ENCODE measurements at places on chromosomes 6 and 20.

- no peak for DNase-seq
Measured at GRCh38 chr6:112193117-112193516, 61.2 kb downstream of the LAMA4 start.

- no peak for DNase-seq
Measured at GRCh38 chr6:111076024-111076695, 11.1 kb upstream of the SLC16A10 start.

- DNase-seq = no peak
Measured at GRCh38 chr20:33709905-33710541, 10.1 kb downstream of the PXMP4 start.

DNA sequence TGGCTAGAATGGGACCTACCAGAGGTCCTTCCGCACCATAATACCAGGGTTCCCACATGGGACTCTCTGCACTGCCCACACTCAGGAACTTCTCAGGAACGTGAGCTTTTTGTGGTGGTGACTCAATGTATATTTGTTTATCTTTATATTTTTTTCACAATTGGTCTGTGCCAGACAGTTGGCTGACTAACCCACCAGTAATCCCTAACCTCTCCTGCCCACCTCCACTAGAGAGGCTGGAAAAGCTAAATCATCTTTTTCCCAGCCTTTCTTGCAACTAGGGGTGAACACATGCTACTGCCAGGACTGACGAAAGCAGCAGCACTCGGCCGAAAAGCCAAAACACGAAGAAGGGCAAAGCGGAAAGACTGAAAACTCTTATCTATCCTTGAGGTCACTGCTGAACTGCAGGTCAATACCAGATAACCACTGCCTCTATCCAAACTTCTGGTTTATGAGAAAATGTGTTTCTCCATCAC is 112.9 kb downstream of the TRERF1 start:
- no peak for DNase-seq

- no peak for DNase-seq
Measured at GRCh38 chr6:162099685-162100084, 627.9 kb downstream of the PRKN start.

- no peak for DNase-seq
Measured at GRCh38 chr6:36336779-36337241, at the start of gene BNIP5. Gene BNIP5 (minus strand): TSS chr6:36336888. CDS start chr6:36330690, 6,198 bp downstream.

DNA sequence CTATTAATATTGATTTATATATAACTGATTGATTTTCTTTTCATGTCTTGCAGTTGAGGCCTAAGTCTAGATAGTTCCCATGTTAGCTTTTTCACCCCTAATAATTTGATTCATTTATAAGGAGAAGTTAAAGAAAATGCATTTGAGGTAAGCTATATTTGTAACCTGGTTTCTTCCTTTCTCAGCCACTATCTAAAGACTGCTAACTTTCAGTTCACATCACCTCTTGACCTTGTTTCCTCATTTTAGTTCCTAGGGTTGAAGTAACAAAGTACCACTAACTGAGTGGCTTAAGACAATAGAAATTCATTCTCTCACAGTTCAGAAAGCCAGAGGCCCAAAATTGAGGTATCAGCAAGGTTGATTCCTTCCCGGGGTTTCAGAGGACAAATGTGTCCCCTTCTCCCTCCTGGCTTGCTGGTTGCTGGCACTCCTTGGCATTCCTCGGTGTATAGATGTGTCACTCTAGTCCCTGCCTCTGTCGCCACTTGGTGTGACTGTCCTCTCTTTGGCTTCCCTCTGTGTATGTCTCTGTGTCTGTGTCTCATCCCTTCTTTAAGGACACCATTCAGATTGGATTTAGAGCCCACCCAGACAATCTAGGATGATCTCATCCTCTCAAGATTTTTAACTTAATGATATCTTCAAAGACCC is 55.9 kb upstream of the C20orf144 start:
- no peak for DNase-seq

DNA sequence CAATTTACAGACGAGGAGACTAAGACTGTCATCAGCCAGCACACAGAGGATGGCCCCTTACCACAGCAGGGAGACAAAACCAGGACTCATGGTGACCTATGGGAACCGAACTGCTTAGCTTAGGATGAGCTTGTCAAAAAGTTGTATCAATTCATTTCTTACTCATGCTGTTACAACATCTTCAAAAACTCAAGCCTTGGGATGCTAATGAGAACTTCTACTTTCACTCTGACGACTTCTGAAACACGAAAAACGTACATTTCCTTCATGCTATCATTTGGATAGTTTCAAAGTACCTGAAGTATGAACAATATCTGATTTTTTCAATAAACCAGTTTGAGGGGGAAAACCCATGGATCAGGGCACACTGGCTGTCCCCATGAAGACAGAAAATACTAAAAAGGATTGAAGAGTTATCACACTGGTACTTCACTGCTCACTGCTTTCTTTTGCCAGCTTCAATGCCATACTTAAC is 31.9 kb downstream of the HIVEP2 start:
- no peak for DNase-seq

- DNase-seq = no peak
Measured at GRCh38 chr20:43533060-43533459, 25.6 kb downstream of the L3MBTL1 start.

DNA sequence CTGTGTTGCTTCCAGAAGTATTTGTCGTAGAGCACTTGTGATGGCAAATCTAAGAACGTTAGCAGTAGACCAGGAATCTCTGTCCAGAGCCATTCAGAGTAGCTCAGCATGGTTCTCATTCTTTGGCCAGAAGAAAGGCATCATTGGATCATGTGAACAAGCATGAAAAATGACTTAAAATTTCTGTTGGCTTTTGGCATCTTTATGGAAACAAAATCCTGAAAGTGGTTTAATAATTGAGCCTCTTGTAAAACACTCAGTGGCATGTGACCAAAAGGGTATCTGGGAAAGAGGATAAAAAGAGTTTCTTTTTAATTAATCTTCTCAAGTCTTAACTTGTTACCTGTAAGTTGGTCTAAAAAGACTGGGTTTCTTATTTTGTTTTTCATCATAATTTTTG is 55.2 kb downstream of the PTPN1 start:
- DNase-seq = no peak

- no peak for DNase-seq
Measured at GRCh38 chr6:12297363-12298016, 7.3 kb downstream of the EDN1 start.

- DNase-seq = no peak
Measured at GRCh38 chr6:29474996-29475395, 12.8 kb downstream of the MAS1L start.

- DNase-seq = no peak
Measured at GRCh38 chr20:3158968-3159431, 665 bp downstream of the FASTKD5 start.

- no peak for DNase-seq
Measured at GRCh38 chr6:138590796-138591709, 91.8 kb upstream of the NHSL1 start.

GRCh38 chr20:61860260-61860987 is 205.3 kb downstream of the TAF4 start:
- no peak for DNase-seq

DNA sequence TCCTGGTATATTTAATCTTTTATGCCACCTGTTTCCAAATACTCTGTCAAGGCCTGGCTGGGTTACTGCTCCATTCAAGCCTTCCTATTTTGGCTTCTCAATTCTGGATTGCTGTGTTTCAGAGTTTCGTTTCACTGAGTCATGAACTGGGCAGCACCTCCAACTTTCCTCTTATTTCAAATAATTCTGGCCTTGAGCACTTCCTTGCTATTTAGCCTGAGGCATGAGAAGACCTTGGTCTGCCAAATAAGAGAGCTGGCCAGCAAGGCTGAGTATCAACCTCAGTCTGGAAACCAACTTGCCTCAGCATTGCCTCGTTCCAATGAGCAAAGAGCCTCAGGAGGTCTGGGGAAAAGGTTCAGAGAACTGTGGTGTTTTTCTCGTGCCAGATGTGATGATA is 66.6 kb downstream of the TNFAIP3 start:
- no peak for DNase-seq

DNA sequence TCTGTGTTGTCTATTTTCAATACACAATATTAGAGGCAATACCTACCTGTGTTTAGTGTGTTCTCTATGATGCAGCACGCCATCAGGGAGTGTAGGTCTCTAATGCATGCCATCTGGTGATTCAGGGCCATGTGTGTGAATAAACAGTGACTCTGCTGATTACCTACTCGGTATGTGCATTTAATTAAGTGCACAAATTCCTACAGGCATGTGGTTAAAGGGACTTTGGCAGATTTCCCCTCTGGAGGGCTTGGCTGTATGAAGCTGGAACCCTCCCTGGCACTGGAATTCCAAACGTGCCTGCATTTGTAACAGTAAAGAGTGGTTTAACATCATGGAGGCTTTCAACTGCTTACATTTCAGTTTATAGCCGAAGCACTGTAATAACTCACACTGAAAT is 401.5 kb upstream of the SASH1 start:
- no peak for DNase-seq

GRCh38 chr6:35295036-35295435 is 2.6 kb upstream of the DEF6 start:
- no peak for DNase-seq

GRCh38 chr6:2543321-2543720 is 207.4 kb downstream of the MYLK4 start:
- DNase-seq = no peak

- DNase-seq = no peak
Measured at GRCh38 chr6:84309336-84309735, 81.9 kb upstream of the CEP162 start.

GRCh38 chr6:45614488-45615285 is 237.0 kb upstream of the SUPT3H start:
- no peak for DNase-seq

- DNase-seq = no peak
Measured at GRCh38 chr6:136526937-136527336, 23.3 kb downstream of the MAP7 start.

- DNase-seq = no peak
Measured at GRCh38 chr6:129882510-129883023, 21.5 kb upstream of the TMEM244 start.

DNA sequence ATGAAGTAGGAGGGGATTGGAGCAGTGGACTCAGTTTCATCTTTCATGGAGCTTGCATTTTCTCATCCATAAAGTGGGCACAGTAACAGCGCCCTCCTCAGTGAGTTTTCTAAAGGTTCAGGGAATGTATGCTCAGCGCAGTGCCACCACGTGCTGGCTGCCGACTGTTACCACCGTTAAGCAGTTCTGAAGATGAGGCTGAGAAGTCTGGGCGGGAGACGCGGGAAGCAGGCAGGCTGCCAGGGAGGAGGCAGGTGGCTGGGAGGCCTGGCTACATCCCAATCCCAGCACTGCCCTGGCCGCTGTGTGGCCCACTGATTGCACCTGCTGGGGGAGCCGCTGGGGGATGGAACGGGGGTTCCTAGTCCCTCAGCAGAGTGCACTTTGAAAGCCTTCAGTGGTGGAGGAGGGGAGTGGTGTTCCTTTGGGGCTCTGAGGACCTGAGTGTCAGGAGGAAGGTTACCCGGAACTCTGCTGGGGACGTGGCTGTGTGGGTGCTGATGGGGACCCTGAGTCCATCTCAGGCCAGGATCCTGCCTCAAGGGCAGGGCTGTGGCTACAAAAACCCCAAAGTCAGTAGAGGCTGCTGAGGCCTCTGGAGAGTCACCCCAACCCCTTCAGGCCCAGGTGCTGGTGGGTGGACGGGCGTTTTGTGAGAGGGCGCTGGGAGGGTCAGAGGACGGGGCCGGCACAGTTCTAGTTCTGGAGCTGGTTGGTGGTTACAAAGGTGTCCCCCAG is 28.0 kb upstream of the PHACTR3 start:
- DNase-seq = no peak

DNA sequence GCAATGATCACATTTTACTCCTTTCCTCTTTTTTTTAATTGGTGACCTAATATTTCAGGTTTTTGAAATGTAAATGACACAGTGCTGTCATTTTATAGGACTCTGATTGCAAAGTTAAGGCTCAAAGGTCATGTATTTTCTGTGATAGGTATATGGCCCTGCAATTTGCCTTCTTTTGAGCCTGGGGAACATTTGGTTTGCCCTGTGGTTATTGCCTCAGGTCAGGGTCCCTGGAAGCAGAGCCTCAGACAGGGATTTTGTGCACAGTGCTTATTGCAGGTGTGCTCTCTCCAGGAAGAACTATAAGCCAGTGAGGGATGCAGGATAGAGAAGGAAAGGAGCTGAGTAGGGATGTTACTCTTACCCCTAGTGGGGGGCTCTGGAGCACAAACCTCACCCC is 229.3 kb upstream of the ECI2 start:
- no peak for DNase-seq

DNA sequence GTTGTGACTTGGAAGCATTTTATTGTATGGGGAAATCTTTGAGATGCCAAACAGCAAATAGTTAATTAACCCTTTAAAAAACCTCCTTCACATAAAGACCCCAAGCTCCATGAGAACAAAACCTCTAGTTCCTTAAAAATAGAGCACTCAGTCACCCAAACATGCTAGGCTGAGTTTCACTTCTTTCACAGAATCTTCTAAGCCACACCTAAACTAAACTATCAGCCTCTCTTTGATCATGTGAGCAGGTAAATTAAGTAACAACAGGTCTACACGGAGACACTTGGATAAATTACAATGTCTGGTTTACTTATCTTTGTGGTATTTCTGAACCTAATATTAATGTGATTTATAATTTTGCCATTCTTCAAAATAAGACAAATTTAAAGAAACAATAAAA is 205.2 kb upstream of the MARCKS start:
- no peak for DNase-seq

DNA sequence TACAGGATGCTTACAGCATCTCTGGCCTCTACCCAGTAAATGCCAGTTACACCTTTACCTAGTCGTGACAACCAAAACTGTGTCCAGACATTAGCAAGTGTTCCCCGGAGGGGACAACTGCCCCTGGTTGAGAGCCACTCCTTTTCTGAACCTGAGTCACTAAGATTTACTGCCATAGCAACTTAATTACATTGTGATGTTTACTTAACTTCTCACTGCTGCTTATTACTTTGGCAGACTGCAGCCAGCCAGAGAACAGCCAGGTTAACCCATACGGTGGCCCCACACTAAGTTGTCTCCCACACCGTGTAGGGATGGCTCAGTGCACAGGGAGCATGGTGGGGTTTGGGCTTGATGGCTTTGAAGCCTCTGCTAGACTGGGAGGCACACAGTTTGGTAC is 204.7 kb upstream of the SULF2 start:
- DNase-seq = no peak

DNA sequence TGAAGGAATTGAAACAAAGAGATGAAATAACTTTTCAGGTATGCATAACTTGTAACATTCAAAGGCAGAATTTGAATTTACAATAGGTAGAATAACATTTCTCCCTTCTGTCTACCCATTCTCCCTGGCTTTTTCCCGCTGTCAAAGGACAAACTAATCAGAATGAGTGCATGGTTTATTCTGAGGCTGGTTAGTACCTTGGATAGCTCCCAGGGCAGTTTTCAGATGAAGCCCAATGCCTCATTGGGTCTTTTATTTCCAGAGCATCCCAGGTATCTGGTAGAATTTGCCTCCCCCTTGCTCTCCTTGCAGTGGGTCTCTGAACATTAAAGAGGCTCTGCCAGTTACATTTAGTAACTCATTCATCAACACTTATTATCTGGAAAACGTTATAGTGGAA is 665.5 kb downstream of the BCKDHB start:
- DNase-seq = no peak

GRCh38 chr20:1870792-1871550 is 24.2 kb upstream of the SIRPA start:
- DNase-seq = no peak

- no peak for DNase-seq
Measured at GRCh38 chr6:51199733-51200260, 381.1 kb downstream of the TFAP2B start.

- DNase-seq = no peak
Measured at GRCh38 chr6:7311176-7311575, 1.8 kb downstream of the SSR1 start.

- no peak for DNase-seq
Measured at GRCh38 chr6:79313254-79313653, 78.8 kb upstream of the HMGN3 start.
